ENCODE measurements at places on chromosomes 2 and 18.

- DNase-seq: no peak
These were observed 421.3 kb downstream of the LPIN1 start for GRCh38 chr2:12167525-12168317.

GRCh38 chr2:51068237-51068636 lies 36.3 kb upstream of the NRXN1 start:
- DNase-seq: no peak

- no peak for DNase-seq
These were observed 148.1 kb upstream of the SIX3 start for GRCh38 chr2:44793322-44793870.

GRCh38 chr2:132662732-132663131 lies 7.3 kb downstream of the LYPD1 start:
- DNase-seq: no peak

GRCh38 chr2:83112858-83113257 lies 1346.2 kb downstream of the SUCLG1 start:
- DNase-seq: no peak

DNA sequence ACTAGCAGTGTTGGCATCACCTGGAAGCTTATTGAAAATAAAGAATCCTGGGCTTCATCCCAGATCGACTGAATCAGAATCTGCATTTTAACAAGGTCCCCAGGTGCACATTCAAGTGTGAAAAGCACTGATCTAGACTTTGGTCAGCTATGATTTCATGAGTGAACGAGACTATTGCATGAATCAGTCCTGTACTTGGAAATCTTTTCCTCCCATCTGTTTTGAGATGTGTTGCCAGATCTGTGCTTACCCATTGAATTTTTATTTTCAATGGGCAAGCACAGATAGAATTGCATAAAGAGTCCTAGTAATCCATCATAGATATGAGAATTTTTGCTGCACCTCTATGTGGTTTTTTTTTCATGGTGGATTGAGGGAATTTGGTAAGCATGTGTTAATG lies 64.0 kb downstream of the PMS1 start:
- no peak for DNase-seq

DNA sequence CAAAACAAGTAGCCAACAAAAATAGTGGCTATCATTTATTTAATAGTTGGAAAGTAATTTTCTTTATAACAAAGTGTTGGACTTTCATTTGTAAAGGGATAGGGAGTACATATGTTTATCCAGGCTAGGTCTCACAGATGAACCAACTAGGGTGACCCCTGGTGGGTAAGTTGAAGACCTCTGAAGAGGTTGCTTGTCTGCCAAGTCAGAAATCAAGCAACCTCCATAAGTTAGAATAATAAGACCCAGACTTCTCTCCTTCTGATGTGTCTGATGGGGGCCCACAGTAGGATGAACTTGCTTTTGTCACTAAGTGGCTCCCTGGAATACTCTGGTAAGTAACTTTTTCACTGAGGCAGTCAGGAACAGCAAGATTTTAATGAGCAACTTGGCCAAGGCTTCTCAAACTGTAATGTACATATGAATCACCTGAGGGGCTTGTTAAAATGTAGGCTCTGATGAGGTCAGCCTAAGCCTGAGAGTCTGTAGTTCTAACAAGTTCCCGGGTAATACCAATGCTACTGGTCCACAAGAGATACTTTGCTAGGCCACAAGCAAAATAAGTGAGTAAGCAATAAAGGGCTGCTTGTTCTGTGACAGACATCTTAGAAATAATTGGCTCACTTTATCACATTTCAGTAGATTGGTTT lies 319.6 kb downstream of the PIK3C3 start:
- DNase-seq: no peak

DNA sequence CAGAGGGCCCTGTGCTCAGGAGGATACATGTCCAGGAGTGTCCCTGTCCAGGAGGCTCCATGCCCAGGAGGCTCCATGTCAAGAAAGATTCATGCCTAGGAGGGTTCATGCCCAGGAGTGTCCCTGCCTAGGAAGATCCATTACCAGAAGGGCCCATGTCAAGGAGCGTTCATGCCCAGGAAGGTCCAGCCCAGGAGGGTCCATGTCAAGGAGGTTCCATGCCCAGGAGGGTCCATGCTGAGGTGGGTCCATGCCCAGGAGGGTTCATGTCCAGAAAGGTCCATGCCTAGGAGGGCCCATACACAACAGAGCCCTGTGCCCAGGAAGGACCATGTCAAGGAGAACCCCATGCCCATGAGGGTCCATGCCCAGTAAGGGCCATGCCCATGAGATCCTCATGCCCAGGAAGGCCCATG lies 7.0 kb downstream of the GPR35 start:
- DNase-seq: no peak

GRCh38 chr18:34261865-34262780 lies 37.4 kb upstream of the NOL4 start:
- no peak for DNase-seq

DNA sequence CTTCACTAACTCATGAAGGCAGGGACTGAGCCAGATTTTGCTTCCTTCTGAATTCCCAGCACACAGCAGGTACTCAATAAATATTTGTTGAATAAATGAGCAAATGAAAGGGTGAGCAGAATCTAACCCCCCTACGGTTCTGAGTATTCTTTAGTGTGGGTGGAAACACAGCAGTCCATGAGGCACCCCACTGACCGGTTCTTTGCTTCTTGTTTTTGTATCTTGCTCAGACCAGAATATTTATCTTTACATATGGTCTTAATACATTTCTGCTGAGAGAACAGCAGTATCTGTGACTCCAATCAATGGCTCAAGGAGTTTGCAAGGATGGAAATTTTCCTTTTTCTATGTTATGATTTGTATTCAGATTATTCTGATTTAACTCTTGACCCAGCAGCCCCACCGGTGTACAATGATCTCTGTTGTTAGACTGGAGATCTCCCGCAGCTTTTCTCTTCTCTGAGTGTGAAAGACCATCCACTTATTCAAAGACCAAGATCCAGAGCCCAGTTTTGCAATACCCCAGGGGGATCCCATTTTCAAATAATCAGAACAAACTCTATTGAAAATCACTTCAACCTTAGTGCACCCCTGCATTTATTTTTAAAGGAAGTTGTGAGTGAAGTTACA lies 506.5 kb upstream of the TNP1 start:
- no peak for DNase-seq

DNA sequence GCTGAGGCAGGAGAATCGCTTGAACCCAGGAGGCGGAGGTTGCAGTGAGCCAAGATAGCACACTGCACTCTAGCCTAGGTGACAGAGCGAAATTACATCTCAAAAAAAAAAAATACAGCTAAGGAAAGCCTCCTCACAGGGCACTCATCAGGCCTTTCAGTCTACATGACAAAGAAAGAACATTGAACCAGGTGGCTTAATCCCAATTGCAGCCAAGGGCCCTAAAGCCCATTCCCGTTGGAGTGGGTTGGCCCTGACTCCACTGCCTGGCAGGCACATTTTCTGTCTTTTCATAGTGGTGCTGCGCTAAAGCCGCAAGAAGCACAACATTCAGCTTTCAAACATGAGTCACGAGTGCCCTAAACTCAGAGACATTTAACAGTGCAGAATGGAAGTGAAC lies 372.5 kb downstream of the RNF144A start:
- DNase-seq: no peak

DNA sequence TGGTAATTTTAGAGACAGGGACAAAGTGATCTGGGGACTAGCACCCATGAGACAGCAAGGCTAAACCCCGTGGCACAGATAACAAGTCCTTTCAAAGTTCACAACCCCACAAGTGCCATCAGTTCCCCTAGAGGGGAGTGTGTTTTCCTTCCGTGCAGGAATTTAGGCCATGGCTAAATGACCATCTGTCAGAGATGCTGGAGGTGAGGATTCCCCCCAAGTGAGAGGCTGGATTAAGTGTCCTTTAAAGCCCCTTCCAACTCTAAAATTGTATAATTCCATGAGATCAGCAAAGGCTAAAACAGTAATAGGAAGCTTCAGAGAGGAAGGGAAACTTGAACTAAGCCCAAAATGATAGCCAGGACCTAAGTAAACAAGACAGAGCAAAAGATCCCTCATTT lies 8.7 kb downstream of the FEZ2 start:
- DNase-seq: no peak

DNA sequence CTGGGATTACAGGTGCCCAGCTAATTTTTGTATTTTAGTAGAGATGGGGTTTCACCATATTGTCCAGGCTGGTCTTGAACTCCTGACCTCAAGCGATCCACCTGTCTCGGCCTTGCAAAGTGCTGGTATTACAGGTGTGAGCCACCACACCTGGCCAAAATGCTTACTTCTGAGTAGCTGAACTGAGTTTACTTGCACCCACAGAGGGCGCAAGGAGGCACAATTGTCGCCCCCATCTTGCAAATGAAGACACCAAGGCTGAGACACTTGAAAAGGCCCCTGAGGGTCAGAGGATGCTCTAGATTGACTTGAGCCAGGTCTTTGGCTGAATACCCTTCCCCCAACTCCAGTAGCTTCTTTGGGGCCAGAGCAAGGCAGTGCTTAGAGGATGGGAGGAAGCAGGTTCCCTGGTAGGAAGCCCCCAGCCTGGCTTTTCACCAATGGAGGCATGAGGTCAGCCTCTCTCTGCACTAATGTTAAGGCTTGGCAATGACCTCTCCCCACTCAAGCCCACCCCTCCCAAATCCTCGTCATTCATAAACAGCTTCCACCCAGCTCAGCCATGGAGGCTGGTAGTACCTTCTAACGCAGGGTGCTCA lies 14.5 kb upstream of the KIF1A start:
- DNase-seq: no peak

GRCh38 chr2:74383254-74383653 lies 3.1 kb upstream of the DCTN1 start:
- DNase-seq: no peak

- DNase-seq: no peak
These were observed 38.8 kb downstream of the RTTN start for GRCh38 chr18:70166668-70167067.

GRCh38 chr2:54555318-54555837 lies 99.3 kb downstream of the SPTBN1 start:
- DNase-seq: no peak

GRCh38 chr18:41126541-41127235 lies 828.3 kb upstream of the PIK3C3 start:
- DNase-seq: no peak

DNA sequence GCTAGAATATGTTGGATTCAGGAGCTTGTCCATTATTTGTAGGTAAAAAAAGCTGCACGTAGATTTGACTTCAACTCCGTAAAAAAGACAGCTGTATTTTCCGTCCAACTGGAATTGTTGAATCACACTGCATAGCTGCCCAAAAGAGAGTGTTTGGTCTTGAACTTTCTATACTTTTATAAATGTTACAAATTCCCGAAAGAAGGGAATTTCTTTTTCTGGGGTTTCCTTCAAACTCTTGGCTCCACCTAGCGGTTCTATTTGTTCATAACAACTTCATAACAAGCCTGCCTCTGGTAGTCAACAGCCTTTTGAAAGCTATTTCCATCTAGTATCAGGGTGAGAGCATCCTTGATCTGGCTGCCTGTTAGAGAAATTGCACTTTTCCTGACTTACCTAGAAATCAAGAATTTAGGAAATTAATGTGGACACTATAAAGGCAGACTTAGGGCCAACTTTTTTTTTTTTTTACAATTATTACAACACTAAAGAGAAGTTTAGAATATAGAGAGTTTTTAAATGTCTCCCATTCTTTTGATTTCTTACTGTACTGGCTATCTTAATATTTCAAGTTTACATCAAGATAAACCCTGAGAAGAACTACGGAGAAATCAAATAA lies 48.1 kb downstream of the TMEM185B start:
- no peak for DNase-seq

- DNase-seq: no peak
These were observed 310.4 kb upstream of the SYT4 start for GRCh38 chr18:43587538-43588153.

DNA sequence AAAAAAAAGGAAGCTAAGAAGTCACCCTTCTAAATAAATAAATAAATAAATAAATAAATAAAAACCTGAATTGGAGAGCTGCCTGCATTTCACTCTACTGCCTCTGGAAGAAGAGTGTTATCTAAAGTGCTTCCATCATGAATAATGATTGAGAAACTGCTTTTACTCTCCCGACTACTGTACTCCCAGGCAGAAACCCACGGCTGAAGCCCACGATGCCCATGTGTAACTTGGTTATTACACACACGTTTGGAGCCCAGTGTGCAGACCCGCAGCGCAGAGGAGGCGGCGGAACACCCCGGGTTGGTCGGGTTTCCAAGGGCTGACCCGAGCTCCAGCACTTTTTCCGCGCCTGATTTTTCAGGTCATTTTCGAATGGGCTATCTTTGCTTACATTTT lies 697 bp upstream of the SPATS2L start:
- no peak for DNase-seq

GRCh38 chr2:65275141-65275915 lies 47.7 kb downstream of the ACTR2 start:
- no peak for DNase-seq

- DNase-seq: no peak
These were observed 2.0 kb downstream of the NPPC start for GRCh38 chr2:231923951-231924888.

- DNase-seq: no peak
These were observed 27.2 kb upstream of the COBLL1 start for GRCh38 chr2:164868563-164869419.

DNA sequence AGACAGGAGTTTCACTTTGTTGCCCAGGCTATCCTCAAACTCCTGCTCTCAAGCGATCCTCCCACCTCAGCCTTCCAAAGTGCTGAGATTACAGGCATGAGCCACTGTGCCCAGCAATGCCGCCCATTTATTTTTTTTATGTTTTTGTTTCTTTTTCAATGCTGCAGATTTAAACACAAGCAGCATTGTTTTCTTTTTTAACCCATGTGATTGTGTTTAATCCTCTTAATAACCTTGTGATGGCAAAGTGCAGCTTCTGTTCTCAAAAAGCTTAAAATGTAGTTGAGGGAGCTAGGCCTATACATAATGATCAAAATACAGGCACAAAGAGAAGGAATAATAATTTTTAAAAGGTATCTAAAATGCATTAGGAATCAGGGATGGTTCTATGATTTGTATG lies 11.5 kb downstream of the MSGN1 start:
- no peak for DNase-seq

DNA sequence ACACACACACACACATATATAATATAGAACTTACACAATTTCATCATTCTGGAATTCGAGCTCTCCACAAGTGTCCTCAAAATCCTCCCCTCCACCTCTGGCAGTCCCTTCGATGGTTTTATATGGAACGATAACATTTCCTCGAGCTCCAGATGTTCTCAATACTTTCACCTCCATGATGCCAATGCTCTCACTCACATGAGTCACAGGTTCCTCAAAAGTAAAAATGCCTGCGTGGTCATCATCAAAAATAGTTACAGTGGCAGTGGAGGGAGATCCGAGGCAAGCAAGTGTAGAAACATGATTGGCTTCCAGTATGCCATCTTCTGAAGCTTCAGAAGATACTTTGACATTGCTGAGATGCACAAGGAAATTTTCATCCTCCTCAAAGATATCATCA lies 23.5 kb downstream of the SLC8A1 start:
- no peak for DNase-seq

- no peak for DNase-seq
These were observed 19.8 kb downstream of the DTNA start for GRCh38 chr18:34729740-34730355.

DNA sequence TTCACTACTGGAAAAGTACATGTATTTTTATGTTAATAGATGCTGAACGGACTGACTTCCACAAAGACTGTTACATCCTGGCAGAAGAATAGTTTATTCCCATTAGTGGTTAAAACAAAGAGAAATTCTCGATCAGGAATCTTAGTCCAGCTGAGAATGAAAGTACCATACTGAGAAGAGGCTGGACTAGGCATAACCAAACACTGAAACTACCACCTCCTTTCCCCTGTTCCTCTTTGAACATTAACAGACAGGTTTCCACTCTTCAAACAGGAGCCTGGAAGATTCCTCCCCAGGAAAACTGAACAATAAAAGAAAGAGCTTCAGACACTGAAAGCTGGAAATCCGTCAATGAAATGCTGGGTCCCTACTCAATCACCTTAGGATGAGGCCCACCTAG lies 25.8 kb downstream of the LDAH start:
- no peak for DNase-seq

Measured in stimulated activated CD8-positive, alpha-beta memory T cell treated with anti-CD3 and anti-CD28 coated beads, Interleukin-4, amount 100 ng/mL, for 1 hour (primary cell).